ENCODE measurements at places on chromosomes 5 and 9.

DNA sequence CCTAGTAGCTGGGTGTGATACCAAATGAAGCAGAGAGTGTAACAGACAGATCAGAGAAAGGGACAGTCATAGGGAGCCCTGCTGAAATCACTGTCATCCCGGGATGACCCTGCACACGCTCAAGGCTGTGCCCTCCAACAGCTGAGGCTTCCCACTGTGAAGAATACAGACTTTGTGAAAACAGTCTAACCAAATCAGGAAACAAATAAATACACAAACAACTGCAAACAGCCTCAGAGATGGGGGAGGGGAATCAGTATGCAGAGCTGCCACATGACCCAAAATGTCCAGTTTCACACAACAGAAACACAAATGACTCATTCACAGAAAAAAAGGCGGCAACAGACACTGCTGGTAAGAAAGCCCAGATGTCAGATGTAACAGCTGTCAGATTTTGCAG is 101.9 kb downstream of the ADAMTS2 start:
- no peak for DNase-seq

- no peak for DNase-seq
Measured at GRCh38 chr5:127934791-127935256, 148.7 kb upstream of the SLC12A2 start.

GRCh38 chr5:134184155-134185135 is 7.7 kb upstream of the SKP1 start:
- peak; percentile 87 for DNase-seq

DNA sequence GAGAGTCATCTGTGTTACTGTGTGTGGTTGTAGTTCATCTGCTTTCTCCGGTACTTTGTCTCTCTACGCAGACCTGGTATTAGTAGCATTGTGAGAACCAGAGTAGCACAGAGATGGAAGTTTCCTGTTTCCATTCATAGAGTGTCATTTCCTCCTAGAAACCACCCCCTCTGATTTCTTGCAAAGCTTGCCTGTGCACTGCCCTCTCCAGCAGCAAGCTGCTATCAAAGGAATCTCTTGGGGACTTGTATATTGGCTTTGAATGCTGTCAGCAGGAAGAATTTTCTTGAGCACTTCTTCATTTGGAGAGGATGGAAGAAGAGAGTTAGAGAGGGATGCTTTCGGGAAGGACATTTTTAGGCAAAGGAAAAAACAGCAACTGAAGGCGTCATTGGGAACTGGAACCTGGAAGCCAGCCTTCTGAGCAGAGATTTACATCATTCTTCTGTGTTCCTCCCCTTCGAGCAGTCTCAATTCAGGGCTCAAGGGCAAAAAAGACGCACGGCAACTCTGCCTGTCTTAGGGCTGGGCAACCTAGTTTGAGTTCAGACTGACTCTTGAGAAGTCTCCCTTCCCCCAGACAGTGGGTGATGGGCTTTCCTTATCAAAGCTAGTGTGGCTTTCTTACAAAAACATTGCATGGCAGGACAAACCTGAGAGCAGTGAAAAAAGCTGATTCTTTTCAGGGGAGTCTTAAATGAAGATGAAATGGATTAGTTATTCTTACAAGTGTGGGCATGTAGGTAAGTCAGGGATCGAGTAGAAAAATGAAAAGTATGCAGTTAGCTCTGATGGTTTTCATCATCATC is 226.3 kb downstream of the AOPEP start:
- peak; percentile 29 for DNase-seq

GRCh38 chr9:16459421-16460148 is 410.9 kb downstream of the BNC2 start:
- no peak for DNase-seq

GRCh38 chr5:168147106-168147505 is 144.3 kb upstream of the WWC1 start:
- DNase-seq = no peak

DNA sequence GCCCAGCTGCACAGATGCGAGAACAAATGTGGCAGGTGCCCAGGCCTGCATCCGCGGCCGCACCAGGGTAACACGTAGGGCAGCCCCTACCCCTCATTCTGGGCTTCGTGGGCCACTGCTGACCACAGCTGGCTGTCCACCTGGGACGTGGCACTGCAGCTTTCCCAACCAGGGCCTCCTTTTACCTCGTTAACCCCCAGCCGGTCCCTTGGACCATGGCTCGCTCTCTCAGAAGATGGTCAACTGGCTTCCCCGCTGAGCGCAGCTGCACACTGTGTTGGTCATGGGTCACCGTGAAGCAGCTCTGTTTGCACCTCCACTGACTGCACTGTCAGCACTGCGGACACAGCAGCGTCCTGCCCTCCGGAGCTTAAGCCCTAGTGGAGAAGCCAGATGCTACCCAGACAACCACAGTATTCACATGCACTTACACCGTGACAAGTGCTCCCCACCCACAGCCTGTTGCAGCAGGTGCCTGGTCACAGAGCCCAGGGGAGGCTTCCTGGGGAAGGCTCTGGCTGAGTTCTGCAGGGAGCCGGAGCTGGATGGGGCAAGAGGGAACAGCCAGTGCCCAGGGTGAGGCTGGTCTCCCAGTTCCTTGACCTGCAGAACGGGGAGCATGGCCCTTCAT is 10.5 kb upstream of the PLEKHG4B start:
- no peak for DNase-seq

- no peak for DNase-seq
Measured at GRCh38 chr5:5437227-5438172, 15.0 kb downstream of the ICE1 start.

DNA sequence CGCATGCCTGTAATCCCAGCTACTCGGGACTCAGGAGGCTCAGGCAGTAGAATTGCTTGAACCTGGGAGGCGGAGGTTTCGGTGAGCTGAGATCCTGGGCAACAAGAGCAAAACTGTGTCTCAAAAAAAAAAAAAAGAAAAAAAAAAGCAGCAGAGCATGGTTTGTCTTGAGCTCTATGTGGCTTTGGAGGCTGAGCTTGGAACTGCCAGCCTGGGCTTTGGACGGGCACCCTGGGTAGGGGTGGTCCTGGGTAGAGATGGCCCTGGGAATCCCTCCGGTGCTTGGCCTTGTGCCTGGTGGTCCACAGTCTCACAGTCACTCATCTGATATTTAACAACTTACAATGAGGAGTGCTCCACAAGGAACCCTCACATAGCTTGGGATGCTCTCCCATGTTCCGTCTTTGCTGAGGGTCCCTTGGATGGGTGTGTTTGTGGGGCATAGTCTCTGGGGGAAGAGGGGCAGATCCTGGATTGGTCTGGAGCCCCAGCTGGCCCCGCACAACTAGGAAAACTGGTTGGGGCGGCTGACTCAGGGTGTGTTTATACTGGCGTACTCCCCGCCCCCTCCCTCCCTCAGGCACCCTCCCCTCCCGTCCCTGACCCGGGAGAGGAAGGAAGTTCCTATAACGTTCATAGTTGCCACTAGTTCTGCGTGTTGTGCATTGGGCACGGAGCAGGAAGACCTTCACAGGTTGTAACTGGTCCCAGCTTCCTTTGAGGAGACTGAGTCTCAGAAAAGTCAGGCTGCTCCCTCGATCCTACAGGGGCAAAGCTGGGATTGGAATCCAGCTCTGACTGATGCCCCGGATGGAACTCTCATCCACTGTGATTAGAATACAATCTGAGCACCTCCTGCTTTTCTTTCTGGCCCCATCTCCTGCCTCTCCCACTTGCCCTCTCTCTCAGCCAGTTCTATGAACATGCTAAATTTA is 11.2 kb downstream of the IER5L start:
- no peak for DNase-seq

GRCh38 chr5:11981986-11982385 is 77.7 kb upstream of the CTNND2 start:
- DNase-seq = no peak

- no peak for DNase-seq
Measured at GRCh38 chr5:39520232-39520572, 95.4 kb upstream of the DAB2 start.

DNA sequence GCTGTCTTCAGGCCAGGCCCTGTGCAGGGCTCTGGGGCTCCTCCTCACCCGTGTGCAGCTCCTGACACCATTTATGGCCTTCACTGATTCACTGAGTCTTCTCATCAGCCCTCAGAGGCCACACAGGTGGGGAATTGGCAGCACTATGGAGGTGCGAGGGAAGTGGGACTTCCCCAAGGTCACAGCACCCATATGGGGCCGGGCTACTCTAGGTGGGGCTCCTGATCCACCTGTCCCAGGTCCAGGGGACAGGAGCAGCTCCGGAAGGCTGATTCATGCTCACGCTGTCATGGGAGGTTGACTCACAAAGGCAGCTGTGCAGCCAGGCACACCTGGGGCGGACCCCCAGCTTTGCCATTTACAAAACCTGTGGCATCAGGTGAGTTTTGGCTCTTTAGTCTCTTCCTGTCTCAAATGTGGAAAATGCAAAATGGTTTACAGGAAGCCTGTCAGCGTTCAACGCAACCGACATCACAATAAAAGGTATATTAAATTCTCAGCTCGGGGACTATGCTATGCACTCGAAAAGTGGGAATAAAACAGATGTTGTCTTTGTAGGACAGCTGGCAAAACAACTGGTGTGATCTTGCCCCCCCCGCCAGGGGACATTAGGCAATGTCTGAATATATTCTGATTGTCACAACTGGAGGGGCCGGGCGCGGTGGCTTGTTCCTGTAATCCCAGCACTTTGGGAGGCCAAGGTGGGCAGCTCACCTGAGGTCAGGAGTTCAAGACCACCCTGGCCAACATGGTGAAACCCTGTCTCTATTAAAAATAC is 15.0 kb downstream of the NAIF1 start:
- DNase-seq = no peak

DNA sequence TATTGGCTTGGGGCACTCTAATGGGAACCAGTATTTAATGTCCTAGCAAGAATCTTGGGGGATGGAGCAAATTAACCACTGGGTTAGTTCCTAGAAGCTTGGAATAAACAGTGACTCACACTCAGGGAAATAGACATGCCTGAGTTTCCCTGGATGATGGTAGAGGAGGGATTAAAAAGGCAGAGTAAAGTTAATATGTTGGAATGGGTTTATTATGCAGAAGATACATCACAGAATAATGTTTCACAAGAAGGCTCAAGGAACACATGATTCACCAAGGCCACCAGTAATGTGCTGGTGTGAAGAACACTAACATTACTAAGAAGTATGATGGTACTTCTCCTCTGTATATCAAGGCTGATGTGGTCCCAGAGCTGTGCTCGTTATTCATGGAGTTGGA is 752.9 kb upstream of the SEMA6A start:
- DNase-seq = no peak

- DNase-seq = no peak
Measured at GRCh38 chr9:125258160-125258785, 3.4 kb upstream of the GAPVD1 start.

- peak; percentile 95 for DNase-seq
Measured at GRCh38 chr5:177022386-177023302, at the start of gene ZNF346. Gene ZNF346 (plus strand): TSS chr5:177022696. CDS start chr5:177022739, 43 bp downstream.

- DNase-seq = peak; percentile 5
Measured at GRCh38 chr5:97534166-97534565, 351.1 kb upstream of the RIOK2 start.

GRCh38 chr5:30112867-30113266 is 1080.6 kb upstream of the CDH6 start:
- DNase-seq = no peak

DNA sequence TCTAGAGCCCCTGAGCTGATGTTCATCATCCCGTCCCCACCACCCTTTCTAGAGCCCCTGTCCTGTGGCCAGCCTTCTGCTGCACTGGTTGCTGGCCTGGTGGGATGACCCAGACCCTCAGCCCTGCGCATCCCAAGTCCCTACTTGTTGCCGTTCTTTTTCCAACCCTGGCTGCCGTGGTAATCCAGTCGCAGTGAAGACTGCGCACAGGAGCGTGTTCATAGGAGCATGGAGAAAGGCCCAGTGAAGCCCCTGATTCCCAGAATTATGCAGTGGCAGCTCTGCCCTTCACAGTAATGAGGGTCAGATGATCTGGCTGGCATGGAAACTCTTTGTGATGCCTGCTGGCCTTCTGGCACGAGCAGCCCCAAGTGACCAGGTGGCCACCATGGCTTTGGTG is 183.3 kb downstream of the CACNA1B start:
- DNase-seq = no peak

DNA sequence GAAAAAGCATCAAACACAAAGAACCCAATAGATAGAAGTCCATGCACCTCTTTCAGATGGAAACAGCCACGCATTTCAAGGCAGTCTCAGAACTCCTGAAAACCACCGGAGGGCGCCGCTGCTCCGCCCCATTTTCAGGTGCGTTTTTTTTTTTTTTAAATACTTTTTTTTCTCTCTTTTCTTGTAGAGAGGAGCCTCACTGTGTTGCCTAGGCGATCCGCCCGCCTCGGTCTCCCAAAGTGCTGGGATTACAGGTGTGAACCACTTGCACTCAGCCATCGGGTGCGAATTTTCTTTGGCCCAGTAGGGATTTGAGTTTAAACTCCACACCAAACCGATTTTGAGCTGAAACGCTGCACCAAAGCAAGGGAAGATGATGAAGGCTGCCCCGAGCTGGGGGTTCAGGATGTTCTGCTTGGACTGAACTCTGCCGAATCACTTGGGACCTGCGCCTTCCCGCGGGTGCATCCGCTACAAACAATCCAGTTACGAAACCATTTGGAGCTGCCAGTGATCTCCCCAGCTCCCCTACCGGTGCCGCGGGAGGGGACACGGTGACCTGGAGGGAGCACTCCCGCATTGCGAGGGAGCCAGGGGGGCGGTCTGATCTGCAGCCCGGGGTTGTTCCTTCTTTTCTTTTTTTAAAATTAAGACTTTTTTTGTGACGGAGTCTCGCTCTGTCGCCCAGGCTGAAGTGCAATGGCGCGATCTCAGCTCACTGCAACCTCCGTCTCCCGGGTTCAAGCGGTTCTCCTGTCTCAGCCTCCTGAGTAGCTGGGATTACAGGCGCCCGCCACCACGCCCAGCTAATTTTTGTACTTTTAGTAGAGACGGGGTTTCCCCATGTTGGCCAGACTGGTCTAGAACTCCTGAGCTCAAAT is 1.4 kb downstream of the PTGR1 start:
- DNase-seq = peak; percentile 69

DNA sequence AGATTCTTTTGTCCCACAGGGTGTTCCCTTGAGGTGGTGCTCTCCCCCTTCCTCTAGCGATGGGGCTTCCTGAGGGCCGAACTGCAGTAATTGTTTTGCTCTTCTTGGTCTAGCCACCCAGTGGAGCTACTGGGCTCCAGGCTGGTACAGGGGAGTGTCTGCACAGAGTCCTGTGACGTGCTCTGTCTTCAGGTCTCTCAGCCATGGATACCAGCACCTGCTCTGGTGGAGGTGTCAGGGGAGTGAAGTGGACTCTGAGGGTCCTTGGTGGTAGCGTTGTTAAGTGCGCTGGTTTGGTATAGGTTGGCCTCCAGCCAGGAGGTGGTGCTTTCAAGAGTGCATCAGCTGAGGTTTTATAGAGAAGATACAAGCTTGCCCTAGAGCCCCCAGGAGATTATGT is 20.4 kb upstream of the CEP72 start:
- no peak for DNase-seq

- DNase-seq = no peak
Measured at GRCh38 chr5:135635451-135635850, 56.7 kb upstream of the CXCL14 start.

GRCh38 chr9:101375546-101375945 is 9.3 kb downstream of the BAAT start:
- no peak for DNase-seq

- DNase-seq = no peak
Measured at GRCh38 chr9:127358023-127358535, 38.9 kb upstream of the SLC2A8 start.

- no peak for DNase-seq
Measured at GRCh38 chr5:78753093-78753531, 104.5 kb upstream of the LHFPL2 start.

- DNase-seq = no peak
Measured at GRCh38 chr5:93874080-93874479, 132.7 kb upstream of the POU5F2 start.

GRCh38 chr5:56123531-56124243 is 109.4 kb downstream of the ANKRD55 start:
- DNase-seq = no peak

GRCh38 chr5:156680831-156681230 is 169.3 kb upstream of the PPP1R2B start:
- DNase-seq = no peak

Data from germinal center (tissue), 1 donor.